ENCODE measurements at places on chromosomes 5 and 9. TPM values are rescaled to one million over a fixed set of nuclear protein-coding genes. Genes with fewer than 3 reads are reported as not detected.

DNA sequence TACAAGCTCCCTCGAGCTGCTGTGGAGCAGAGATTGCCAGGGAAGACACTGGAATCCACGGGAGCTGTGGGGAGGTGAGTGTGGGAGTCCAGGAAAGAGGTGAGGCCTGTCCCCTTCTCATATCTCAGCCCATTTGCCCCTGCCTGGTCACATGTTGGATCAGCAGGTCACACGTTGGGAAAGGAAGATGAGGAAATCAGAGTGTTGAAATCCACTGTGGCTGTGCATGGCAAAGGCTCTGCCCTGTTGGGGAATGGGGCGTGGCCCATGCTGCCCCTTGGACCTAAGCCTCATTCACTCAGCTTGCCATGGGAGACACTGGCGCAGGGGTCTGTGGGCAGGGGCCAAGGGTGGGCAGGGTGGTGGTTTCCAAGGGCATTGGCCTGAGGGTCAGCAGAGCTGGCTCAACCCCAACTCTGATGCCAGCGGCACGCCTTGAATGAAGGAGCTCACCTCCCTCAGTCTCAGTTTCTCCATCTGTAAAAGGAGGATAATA is 85.4 kb upstream of the CPEB4 start:
- DNase-seq = no peak

The CARTPT gene
- not detected for total RNA-seq

DNA sequence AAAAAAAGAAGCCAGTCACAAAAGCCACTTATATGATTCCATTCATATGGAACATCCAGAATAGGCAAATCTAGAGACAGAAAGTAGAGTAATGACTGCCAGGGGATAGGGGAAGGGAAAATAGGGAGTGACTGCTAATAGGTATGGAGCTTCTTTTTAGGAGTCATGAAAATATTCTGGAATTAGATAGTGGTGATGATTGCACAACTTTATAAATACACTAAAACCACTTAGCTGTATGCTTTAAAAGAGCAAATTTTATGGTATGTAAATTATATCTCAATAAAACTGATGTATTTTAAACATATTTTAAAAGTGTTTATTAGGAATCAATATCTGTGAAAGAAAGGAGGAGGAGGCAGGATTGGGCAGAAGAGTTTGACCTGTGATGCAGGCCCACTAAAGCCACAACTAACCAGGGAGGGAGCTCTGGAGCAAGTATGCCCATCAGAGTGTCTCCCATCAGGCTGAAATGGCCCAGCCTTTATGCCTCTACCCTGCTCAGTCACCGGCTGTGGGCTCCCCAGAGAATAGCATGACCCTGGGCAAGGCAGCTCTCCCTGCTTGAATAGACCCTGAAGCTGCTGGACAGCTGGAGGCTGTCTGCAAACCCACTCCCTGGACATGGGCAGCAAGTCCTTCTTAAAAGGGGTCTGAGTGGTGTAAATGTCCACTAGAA is 96.0 kb upstream of the SLC44A1 start:
- no peak for DNase-seq

DNA sequence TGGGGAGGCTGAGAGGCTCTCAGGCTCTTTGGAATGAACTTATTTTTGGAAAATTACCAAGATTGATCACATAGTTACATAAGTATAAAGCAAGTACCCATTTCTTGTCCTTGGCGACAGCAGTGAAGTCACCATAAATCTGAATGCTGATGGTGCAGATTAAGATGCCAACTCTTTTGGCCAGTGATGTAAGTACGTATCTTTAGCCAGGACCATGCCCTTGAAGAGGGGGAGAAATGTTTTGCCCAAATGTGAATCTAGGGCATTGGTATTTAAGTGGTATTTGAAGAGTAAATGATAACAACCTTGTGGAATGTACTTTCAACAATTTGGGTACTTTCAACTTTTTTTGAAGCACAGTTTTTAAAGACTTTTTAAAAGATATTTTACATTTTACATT is 68.2 kb upstream of the RAD23B start:
- no peak for DNase-seq

DNA sequence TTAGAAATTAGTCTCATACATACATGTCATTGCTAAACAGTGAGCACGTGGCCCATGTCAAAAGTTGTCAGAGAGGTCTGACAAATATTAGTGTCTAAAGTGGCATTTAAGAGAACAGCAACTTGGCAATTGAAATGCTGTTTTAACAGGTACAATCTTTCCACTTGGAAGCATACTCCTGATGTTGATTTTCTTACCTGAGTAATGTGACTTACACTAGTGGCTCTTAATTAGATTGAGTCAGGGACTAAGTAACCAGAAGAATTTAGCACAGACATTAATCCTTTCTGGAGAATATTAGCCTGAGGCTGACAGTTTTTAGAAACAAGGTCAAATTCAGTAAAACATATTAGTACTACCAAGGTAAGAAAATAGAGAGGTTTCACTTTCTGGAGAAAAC is 357.0 kb upstream of the ZNF608 start:
- DNase-seq = no peak

GRCh38 chr9:5910413-5911057 is 19.8 kb downstream of the MLANA start:
- no peak for DNase-seq

- DNase-seq = no peak
Observed at GRCh38 chr5:150278046-150278730, 11.4 kb downstream of the CAMK2A start.

GRCh38 chr5:129384193-129384592 is 75.9 kb upstream of the ADAMTS19 start:
- DNase-seq = no peak

- DNase-seq = no peak
Observed at GRCh38 chr5:32233220-32233695, 59.1 kb upstream of the GOLPH3 start.

- no peak for DNase-seq
Observed at GRCh38 chr9:82894961-82895821, 167.8 kb downstream of the RASEF start.

DNA sequence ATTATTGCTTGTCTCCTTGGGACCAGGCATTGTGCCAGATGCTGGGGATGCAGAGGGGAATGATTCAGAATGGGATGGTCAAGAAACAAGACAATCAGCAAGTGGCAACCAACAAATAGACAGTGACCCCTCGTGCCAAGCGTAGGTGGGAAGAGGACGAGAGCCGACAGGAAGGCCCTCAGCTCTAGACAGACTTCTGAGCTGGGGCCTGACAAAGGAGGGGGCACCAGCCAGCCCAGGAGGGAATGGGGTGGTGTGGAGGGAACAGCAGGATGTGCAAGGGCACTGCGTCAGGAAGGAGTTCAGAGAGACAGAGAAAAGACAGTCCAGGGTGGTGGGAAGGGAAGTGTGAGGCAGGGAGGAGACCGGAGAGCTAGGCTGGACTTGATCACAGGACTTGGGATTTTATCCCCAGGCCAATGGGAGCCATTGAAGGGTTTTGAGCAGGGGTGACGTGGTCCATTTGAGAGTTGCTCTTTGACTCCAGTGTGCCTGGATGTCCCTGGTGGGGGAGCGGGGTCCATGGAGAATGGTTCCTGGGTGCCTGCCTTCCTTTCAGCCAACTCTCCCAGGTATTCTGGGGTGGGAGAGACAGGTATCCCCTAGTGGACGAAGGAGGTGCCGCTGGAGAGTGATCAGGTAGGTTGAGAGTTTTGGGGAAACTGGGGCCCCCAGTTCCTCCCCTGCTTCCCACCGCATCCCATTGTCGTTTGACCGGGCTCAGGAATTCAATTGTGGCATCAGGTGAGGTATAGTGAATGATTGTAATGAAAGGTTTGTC is 79.3 kb upstream of the ZNF618 start:
- DNase-seq = no peak

DNA sequence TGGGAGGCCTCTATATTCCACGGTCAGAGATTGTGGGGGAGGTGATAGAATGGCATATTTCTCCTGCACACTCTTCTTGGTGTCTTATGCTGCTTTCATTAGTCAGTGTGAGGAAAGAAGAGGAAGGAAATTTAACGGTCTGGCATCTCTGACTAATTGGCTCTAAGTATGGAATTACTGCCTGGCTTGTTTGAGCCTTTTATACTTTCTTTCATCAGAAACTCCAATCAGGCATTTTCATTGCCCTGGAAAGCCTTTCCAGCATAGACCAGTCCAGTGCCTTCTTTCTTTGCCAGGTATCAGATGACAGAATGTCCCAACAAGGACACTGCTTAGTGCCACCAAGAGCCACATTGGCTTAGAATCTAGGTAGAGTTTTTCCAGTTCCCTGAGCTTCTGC is 30.2 kb downstream of the CYSTM1 start:
- no peak for DNase-seq

The SAXO1 gene
- not detected for total RNA-seq

GRCh38 chr5:11596657-11597071 is 307.6 kb downstream of the CTNND2 start:
- DNase-seq = no peak

DNA sequence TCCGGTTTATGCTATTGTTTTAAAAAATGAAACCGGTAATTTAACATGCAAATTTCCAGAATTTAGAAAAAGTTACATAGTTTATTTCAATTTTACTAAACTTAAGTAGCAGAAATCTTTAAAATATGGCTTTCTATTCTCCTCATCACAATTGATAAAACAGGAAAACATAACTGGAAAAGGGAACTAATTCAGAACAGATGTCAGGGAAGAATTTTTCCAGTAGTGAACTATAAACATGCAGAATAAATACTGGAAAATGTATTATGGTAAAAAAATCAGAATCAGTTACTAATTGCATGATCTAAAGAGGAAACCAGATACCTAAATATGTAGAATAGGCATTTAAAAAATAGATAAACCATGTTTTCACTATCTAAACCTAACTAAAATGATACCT is 7.3 kb upstream of the NR4A3 start:
- no peak for DNase-seq

- no peak for DNase-seq
Observed at GRCh38 chr5:17817990-17818389, 183.7 kb downstream of the TAF11L14 start.

DNA sequence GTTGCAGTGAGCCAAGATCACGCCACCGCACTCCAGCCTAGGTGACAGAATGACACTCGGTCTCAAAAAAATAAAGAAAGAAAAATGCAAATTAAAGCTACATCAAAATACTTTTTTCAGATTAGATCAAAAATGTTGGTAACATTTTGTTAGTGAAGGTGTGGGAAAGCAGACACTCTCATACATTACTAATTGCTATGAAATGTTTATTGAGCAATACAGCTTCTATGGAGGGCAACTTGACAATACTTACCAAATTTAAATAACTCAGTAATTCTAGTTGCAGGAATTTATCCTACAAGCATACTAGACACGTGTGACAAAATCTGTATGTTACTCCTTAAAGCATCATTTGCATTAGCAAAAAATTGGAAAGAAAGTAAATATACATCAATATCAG is 4.1 kb downstream of the TRIM23 start:
- no peak for DNase-seq

- DNase-seq = no peak
Observed at GRCh38 chr9:97906236-97906831, 16.0 kb downstream of the TRMO start.

- no peak for DNase-seq
Observed at GRCh38 chr5:112379542-112380325, 39.3 kb downstream of the EPB41L4A start.

- no peak for DNase-seq
Observed at GRCh38 chr5:96595300-96596090, 66.7 kb upstream of the CAST start.

DNA sequence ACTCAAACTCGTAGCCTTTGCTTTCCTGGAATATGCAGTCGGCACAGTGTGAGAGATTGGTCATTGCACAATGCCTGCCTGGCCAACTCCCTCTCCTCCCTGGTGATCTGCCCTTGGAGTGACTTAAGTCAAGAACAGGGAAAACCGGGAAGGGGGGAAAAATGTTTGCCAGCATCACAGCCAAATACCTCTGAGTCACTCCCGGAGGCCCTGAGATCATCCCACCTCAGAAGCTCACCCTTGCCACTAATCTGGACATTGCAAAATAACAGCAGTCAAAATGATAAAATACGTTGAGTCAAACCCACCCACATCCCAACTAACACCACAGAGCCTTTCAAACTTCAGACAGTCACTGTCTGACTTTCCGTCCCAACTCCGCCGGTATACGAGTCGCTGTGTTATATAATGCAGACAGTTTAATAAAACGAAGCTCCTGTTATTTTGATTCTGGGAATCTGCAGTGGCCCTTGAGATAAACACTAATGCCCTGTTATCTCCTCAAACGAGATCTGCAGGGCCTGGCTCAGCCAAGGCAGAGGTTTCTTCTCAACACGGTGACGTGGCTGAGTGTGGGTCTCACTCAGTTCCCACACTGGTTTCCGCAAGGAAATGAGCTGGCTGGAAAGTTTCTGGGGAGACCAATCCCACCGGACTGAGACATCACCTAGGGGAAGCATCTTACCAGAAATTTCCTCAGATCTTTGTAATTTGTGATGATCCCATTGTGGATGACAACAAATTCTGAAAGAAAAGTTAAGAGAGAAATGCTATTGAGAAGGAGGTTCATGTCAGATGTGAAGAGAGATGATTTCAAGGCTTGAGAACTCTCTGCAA is 22.1 kb downstream of the GFPT2 start:
- DNase-seq = no peak

DNA sequence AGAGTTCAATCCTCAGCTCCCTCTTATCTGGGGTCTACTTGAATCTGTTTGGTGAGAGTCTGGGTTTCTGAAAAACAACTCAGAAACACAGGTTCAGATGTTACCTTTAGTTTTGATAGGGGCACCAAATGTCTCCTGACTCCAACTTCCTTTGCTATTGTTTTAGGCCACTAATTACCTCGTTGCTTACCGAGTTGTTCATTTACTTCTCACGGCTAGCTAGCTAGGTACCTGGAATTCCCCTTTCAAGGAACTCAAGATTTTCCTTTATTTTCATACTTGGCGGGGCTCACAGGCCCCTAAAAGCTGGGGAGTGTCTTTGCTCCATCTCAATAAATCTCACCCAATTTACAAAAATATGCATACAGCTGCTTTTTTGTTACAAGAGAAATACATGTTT is 111.4 kb downstream of the SLC28A3 start:
- no peak for DNase-seq

The C9orf50 gene
- not detected for total RNA-seq

The HTR4 gene
- total RNA-seq = not detected

- no peak for DNase-seq
Observed at GRCh38 chr5:141001844-141002604, 35.7 kb downstream of the PCDHAC2 start.

The OR1Q1 gene
- total RNA-seq = not detected

Data from omental fat pad (tissue), 4 donors.